ENCODE measurements at places on chromosomes 13 and 19.

GRCh38 chr13:87671031-87671752 is at the start of gene SLITRK5:
Gene SLITRK5 (plus strand): TSS chr13:87671371. CDS start chr13:87675389, 4,018 bp downstream.
- peak; percentile 45 for DNase-seq

DNA sequence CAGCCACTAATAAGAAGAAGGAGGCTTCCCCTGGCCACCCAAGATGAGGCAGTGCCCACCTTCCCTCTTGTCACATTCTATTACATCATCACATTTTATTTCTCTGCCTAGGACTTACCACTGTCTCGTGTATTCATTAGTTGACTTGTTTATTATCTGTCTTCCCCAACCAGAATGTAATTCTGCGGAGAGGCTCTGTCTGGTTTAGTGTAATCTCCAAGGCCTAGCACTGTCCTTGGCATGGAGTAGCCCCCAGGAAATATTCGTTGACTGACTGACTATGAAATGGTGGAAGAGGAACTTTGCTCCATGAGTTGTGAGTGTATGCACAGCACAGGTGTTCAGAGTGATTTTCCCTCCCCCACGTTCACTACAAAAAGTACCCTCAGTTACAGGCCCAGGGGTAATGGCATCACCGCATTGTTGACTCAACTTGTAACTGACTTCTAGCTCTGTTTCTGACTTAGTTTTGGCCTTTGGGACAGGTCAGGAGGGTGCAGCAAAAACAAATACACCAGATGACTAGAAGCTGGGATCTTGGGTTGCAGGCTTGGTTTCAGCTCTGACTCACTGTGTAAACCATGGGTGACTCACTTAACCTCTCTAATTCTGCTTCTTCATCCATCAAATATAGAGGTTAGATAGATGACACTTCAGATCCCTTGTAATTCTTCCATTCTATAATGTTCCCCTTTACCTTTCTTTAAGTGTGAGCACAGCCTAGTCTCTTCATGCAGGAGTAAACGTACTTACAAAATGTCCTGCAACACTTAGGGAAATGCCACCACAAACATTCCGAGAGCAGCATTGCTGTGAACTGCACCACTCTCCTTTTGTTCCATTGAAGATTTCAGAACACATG is 229.7 kb downstream of the KCNRG start:
- DNase-seq: peak; percentile 9

GRCh38 chr13:82565201-82565600 is 1317.1 kb downstream of the SLITRK1 start:
- DNase-seq: no peak

DNA sequence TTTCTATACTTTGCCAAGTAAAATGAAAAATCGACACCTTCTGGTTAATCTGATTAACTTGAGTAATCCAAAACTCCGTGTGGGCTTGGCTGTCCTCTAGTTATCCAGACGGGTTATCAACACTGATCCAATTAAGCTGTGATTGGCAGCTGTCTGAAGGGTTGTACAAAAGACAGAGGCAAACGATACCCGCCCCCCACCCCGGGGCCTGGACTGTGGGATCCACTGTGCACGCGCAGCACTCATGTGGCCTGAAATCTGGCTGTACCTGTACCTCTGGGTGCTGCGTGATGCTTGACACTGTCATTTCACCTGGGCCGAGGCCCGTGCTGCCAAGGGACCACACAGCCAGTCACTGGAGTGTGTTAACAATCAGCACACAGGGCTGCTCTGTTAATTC is 53.5 kb downstream of the COL4A2 start:
- DNase-seq: no peak

DNA sequence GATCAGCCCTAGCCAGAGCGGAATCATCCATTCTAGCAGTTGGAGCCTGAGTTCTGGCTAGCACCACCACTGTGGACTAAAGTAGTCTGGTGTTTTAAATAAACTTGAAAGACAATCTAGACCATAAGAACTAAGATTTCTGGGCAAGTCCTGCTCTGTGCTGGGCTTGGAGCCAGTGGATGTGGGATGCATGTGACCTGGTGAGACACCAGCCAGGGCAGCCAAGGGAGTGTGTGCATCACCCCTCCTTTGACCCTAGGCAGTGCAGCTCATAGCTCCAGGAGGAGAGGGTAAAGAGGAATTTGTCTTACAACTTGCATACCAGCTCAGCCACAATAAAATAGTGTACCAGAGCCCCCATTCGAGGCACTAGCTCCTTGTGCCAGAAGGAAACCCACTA is 21.0 kb downstream of the ITGBL1 start:
- DNase-seq: no peak

DNA sequence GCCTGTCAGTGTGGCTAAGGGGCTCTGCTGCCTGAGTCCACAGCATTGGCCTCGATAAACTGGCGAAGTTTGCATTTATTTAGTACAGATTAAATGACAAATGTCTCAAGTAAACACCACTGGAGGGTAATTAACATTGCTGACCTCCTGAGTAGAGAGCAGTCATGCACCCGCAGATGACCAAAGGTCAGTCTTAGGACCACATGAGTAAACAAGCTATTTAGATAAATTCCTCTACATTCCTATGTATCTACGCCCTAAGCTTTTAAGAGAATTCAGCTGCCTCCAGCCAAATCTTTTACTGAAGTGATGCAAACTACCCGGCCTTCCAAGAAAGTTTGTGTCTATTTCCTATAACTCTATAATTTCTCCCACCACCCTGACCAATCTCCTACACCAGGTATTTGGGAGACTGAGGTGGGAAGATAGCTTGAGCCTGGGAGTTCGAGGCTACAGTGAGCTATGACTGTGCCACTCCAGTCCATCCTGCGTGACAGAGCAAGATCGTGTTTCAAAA is 22.9 kb downstream of the CD70 start:
- DNase-seq: no peak

GRCh38 chr19:18941628-18942354 is 774 bp upstream of the HOMER3 start:
- no peak for DNase-seq

- no peak for DNase-seq
Observed at GRCh38 chr19:28242317-28242927, 970.5 kb downstream of the UQCRFS1 start.

DNA sequence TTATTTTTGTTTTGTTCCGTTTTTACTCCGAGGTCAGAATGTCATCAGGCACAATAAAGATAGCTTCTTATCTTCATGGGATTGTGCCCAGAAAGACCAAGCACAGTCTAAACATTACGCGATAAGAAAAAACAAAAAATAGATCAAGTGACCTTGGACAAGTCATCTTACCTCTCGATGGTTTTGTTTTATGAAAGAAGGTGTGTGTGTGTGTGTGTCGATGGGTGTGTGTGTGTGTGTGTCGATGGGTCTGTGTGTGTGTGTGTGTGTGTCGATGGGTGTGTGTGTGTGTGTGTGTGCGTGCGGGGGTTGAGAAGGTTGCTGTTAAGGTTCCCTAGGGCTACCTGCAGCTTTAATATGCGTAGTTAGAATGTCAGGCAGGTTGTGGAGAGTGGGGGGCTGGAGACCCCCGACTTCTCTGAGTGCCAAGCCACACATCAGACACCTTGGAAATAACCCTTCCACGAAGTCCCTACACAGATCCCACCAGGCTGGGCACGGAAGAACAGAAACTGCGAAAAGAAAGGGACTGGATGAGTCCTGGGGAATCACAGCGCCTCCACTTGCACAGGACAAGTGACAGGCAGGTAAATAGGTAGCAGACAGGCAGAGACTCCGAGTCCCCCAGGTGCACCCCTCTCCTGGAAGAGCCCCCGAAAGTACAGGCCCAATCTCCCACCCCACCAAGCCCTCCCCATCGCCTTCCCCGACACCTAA is 458 bp upstream of the ATP8A2 start:
- DNase-seq: no peak

GRCh38 chr13:78198419-78198818 is 279.8 kb upstream of the EDNRB start:
- no peak for DNase-seq

GRCh38 chr13:22298530-22298929 is 627.7 kb downstream of the FGF9 start:
- no peak for DNase-seq

DNA sequence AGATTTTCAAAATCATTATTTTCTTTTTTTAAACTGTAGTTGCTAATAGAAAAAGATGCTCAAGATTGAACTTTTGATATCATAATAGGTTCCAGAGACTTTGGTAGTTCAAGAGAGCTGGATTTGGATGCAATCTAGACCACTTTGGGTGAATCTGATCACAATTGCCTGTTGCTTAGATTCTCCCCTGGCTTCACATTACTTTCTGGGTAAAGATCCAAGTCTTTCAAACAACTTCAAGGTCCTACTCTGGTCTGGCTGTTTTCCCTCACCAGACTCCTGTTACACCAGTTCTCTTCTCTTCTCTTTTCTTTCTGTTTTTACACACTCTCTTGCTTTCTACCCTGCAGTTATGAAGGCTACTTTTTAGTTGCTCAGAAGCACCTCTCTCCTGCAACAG is 7.4 kb upstream of the SPRY2 start:
- DNase-seq: no peak

DNA sequence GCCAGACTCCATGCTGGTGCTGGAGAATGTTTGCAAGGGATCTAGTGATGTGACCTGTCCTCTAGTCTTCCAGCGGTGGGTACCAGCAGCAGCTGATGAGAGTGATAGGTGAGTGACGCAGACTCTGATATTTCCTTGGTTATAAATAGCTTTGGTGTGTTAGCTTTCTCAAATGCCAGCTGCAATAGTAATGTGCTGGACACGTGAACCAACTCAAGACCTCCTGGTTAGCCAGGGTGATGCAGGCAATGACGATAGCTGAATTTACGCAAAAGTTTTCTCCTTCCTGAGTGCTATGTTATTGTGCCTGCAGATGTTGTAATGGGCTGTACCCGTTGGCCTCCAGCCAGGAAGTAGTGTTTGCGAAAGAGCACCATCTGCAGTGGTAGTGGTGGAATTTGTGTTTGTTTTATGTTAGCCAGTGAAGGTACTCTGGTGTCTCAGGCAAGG is 129.5 kb downstream of the CYSLTR2 start:
- DNase-seq: no peak

DNA sequence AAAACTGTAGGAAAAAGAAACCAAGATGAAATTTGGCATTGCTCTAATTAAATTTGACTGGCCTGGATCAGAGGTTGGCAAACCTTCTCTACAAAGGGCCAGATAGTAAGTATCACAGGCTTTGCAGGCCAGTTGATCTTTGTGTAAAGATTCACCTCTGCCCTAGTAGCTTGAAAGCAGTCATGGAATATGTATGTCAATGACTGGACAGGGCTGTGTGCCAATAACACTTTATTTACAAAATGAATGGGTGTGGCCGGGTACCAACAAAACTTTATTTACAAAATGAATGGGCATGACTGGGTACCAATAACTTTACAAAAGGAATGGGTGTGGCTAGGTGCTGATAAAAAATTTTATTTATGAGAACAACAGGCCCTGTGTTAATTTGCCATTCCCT is 20.0 kb downstream of the SIN3B start:
- DNase-seq: no peak

DNA sequence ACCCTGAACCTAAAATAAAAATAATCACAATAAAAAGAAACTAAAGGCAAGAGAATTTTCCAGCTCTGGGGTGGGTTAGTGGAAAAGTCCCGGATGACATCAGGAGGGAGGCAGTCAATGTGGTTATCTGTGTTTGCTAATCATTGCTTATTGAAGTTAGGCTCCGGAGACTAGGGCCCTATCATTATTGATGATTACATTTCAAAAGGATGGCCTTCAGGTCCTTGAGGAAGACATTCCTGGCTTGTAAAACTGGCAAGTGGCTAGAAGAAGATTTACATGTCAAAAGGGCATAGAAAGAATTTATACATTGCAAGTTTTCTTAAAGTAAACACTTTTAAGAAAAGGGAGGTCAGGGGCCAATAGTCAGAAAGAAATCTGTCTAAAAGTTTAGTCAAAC is 123.4 kb downstream of the POSTN start:
- DNase-seq: no peak

DNA sequence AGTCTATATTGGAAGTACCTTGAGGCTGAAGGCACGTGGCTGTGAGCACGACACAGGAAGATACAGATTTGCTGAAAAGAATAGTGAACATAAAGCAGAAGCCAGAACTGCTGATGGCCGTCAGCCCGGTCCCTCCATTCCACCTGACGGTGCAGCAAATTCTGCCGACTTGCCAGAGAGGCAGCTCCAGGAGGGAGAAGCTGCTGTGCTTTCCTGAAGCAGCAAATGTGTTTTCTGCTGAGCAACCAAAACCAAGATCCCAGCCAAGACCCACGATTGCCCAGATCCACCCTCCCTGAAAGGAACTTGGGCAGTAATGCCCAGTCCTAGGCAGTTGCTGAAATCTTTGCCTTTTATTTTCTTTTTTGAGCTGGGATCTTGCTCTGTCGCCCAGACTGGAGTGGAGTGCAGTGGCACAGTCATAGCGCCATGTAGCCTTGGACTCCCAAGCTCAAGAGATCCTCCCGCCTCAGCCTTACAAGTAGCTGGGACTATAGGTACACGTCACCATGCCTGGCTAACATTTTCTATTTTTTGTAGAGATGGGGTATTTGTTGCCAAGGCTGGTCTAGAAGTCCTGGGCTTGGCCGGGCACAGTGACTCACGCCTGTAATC is 7.0 kb upstream of the RCN3 start:
- no peak for DNase-seq

DNA sequence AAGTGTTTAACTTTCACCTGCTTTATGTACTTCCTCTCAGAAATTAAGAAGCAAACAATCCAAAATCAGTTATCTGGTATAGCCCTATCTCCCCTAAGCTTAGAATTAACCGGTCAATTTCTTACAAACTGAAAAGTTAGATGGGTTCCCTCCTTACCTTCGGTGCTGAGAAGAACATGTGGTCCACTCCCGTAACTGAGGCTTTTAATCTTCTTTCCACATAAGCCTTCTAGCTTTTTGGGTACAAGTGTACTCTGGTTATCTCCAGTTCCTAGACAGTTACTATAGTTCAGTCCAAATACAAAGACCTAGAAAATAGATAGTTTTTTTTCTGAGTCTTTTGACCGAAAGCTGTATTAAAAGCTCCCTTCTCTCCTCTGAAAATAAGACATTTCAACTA is 18.9 kb downstream of the RCBTB1 start:
- no peak for DNase-seq

GRCh38 chr19:35797663-35798062 is 15.0 kb downstream of the PRODH2 start:
- no peak for DNase-seq

Data from activated T-cell treated with anti-CD3 and anti-CD28 coated beads for 4 hours (primary cell).